Pancreas (tissue), 10 donors: ENCODE measurements at places on chromosomes 13 and 19. TPM values are rescaled to one million over a fixed set of nuclear protein-coding genes. Genes with fewer than 3 reads are reported as not detected.

DNA sequence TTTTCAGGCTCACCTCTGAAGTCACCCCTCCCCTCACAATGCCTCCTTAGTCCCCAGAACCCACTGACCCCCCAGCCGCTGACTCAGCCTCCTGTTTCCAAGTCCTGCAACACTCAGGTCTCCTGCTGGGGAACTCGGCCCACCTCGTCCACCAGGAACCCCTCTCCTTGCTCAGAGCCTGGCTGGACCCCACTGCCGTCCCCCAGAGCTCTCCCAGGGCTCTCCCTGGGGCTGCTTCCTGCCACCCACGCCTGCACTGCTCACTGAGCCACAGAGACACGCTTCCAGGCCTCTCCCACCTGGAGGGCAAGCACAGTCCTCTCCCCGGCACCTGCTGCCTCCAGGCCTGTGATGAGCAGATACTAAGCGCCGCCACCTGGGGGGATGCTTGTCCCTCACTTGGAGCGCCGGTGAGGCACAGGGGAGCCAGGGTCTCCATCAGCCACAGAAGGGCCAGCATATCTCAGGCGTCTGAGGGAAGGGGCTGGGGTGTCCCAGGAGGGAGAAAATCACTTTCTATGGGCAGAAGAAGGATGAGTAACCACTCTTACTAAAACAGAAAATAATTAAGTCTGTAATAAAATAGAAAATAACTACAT is 53.8 kb downstream of the KLF2 start:
- H3K4me3 ChIP-seq = no peak overlapping the region
- H3K36me3 ChIP-seq = no peaks in the 10 kb centered on the region
- no peaks in the 10 kb centered on the region for H3K4me1 ChIP-seq
- DNase-seq = no peak
- H3K27ac ChIP-seq = no peak overlapping the region

DNA sequence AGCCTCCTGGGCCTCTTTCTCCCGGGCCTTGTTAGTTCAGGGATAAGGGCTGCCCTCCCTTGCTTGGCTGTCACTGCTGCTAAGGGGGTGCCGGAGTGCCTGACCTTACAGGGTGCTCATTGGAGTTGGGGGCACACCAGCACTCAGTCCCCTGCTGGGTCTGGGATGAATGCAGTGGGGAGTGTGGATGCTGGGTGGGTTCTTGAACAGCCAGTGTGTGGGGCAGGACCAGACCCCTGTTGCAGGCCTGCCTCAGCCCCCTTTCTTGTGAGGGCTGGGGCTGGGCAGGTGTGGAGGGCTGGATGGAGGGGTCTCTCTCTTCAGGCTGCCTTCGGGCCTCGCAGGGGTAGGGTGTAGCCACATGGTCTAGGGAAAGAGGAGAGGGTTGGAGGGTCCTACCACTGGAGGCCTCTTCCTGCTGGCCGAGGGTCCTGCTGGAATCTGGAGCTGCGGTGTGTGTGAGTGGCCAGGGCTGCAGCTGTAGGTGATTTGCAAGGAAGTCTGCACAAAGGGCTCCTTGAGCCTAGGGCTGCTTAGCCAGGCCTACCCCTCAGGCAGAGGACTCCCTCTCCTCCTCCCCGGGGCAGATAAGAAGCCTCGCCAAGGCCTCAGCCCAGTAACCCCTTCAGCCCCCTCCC is 3.2 kb downstream of the CEBPA start:
- no peaks in the 10 kb centered on the region for H3K27me3 ChIP-seq
- H3K27ac ChIP-seq = no peak overlapping the region
- H3K4me1 ChIP-seq = peaks cover 9% of the 10 kb centered on the region
- no peaks in the 10 kb centered on the region for H3K36me3 ChIP-seq
- no peak overlapping the region for H3K4me3 ChIP-seq
- no peak for DNase-seq

GRCh38 chr13:24232474-24232873 is 72.0 kb downstream of the SPATA13 start:
- no peak overlapping the region for H3K27ac ChIP-seq
- H3K4me3 ChIP-seq = no peak overlapping the region
- no peaks in the 10 kb centered on the region for H3K36me3 ChIP-seq
- H3K4me1 ChIP-seq = peaks cover 30% of the 10 kb centered on the region
- H3K27me3 ChIP-seq = no peaks in the 10 kb centered on the region

DNA sequence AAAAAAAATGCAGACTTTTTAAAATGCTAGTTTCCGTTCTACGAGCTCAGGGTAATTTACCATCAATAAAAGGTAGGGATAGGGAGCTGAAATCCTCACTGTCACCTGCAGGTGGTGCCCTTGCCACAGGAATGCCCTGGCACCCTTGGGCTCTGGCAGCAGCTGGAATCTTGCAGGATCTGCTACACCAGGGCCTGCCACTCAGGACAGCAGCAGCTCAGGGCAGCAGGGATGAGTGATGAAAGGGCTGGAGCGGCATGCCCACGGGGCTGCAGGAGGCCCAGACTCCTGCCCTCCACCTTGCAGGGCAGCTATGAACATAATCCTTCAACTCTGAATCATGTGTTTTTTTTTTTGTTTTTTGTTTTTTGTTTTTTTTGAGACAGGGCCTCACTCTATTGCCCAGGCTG is 54.0 kb downstream of the GNG7 start:
- DNase-seq = peak; percentile 85
- H3K27me3 ChIP-seq = no peaks in the 10 kb centered on the region
- H3K27ac ChIP-seq = no peak overlapping the region
- H3K36me3 ChIP-seq = no peaks in the 10 kb centered on the region

The CCDC8 gene
- total RNA-seq = 13.1 TPM

The C19orf85 gene
- total RNA-seq = not detected
